ENCODE measurements at places on chromosomes 6 and 20. TPM values are rescaled to one million over a fixed set of nuclear protein-coding genes. Genes with fewer than 3 reads are reported as not detected.

GRCh38 chr6:52020945-52021570 lies 66.4 kb downstream of the PKHD1 start:
- DNase-seq: no peak

DNA sequence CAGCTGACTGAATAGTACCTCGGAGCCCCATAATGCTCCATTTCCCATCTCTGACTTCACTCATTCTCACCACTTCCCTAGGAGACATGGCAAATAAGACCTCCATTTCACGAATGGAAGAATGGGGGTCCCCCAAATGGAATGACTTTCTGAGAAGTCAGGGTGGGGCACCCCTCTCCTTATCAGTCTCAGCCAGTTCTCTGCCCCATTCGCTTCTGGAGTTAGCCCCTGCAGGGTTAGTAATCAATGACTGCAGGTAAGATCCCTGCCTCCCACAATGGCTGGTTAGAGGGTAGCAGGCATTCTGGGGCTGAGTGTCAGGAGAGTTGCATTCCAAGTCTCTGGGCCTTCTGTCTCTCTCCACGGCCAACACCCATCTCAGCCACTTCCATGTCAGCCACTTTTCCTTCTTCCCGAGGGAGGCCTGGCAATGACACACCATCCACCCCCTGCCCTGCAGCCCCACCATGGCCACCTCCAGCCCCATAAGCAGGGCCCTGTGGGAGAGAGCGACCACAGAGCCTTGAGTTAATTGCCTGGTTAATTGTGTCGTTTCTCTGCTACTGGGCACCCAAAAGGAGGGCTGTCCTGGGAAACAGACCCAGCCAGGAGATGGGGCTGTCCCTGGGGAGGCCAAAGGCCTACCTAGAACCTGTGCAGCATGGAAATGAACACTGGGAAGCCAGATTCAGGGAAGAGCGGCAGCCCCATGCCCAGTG lies 13.4 kb downstream of the CCDC167 start:
- DNase-seq: no peak

- DNase-seq: no peak
Observed at GRCh38 chr6:10219510-10219909, 195.4 kb downstream of the TFAP2A start.

GRCh38 chr6:145875496-145876211 lies 61.1 kb upstream of the FBXO30 start:
- DNase-seq: no peak

- DNase-seq: no peak
Observed at GRCh38 chr6:151172751-151173150, 67.0 kb upstream of the AKAP12 start.

- DNase-seq: no peak
Observed at GRCh38 chr20:56372850-56373249, 14.1 kb downstream of the FAM210B start.

GRCh38 chr6:37145443-37145842 lies 24.5 kb upstream of the PIM1 start:
- no peak for DNase-seq

Gene HLA-DPA1
- 15.1 TPM for polyA plus RNA-seq

Gene TINAG
- not detected for polyA plus RNA-seq

Gene HLA-DRB1
- 9.4 TPM for polyA plus RNA-seq

Gene ZFP57
- polyA plus RNA-seq: not detected

Gene CRISP2
- polyA plus RNA-seq: not detected

All from forelimb muscle (tissue), 1 donor.